ENCODE measurements at places on chromosomes 7 and 10. TPM values are rescaled to one million over a fixed set of nuclear protein-coding genes. Genes with fewer than 3 reads are reported as not detected.

GRCh38 chr10:25493122-25493893 is 318.5 kb downstream of the GPR158 start:
- DNase-seq, result peak; percentile 82

- DNase-seq, result no peak
Observed at GRCh38 chr10:59133841-59134593, 42.4 kb upstream of the PHYHIPL start.

- peak; percentile 96 for DNase-seq
Observed at GRCh38 chr7:66844552-66845378, 76.3 kb upstream of the TMEM248 start.

DNA sequence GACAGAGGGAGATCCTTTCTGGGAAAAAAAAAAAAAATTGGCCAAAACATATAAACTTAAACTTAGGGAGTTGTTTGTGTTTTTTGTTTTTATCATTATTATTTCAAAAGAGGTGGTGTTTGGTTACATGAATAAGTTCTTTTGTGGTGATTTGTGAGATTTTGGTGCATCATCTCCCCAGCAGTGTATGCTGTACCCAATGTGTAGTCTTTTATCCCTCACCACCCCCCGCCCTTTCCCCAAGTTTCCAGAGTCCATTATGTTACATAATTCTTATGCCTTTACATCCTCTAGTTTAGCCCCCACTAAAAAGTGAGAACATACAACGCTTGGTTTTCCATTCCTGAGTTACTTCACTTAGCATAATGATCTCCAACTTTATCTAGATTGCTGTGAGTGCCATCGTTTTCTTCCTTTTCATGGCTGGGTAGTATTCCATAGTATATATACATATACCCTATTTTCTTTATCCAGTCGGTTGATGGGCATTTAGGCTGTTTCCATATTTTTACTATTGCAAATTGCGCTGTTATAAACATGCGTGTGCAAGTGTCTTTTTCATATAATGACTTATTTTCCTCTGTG is 148.1 kb upstream of the ZNF92 start:
- no peak for DNase-seq

DNA sequence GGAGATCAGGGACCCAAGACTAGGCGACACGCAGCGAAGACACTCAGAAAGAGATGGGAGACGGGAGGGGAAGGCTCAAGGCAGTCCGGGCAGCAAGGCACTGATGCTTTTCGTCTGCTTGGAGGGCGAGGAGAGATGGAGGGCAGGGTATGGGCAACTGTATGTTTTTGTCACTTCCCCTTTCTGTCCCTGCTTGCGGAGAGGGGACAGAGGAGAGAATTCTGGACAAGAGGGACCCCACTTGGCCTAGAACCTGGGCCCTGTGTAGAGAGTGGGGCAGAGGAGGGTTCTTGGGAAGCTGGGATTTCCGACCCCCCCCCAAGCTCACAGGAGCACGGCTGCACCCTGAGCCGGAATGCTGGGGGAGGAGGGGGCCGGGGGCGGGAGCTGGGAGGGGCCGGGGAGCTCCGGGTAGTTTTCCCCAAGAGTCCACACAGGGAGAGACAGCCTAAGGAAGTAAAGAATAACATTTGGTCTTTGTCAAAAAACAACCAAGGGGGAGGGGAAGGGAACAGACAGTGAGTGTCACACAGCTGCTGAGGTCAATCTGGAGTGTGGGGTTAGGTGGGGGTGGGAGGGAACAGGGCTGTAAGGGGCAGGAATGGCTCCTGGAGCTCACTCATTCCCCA is 1.8 kb downstream of the LRCH4 start:
- DNase-seq, result no peak

- DNase-seq, result no peak
Observed at GRCh38 chr10:79044036-79044632, 24.6 kb upstream of the ZMIZ1 start.

- peak; percentile 83 for DNase-seq
Observed at GRCh38 chr7:44735403-44736165, 13.1 kb upstream of the ZMIZ2 start.

Gene ERLIN1
- 41.8 TPM for total RNA-seq

Gene FAM25A
- total RNA-seq, result not detected

DNA sequence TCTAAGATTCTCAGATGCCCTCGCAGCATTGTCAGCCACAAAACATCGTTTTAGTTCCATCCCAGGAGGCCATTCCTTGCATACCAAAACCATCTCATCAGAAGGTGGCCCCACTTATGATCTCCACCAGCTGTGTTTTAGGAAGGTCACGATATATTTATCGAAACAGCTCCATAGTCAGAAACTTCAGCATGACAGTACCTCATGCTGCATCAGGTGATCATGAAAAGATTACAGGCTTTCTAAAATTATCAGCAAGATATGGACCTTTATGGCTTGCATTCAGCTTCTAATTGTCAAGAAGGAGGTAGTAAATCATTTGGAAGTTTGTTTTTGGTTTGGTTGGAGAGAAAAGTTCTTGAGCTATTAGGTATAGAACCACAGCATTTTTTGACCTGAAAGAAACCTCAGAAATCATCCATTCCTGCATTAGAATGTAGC is 20.0 kb downstream of the JAZF1 start:
- no peak for DNase-seq

DNA sequence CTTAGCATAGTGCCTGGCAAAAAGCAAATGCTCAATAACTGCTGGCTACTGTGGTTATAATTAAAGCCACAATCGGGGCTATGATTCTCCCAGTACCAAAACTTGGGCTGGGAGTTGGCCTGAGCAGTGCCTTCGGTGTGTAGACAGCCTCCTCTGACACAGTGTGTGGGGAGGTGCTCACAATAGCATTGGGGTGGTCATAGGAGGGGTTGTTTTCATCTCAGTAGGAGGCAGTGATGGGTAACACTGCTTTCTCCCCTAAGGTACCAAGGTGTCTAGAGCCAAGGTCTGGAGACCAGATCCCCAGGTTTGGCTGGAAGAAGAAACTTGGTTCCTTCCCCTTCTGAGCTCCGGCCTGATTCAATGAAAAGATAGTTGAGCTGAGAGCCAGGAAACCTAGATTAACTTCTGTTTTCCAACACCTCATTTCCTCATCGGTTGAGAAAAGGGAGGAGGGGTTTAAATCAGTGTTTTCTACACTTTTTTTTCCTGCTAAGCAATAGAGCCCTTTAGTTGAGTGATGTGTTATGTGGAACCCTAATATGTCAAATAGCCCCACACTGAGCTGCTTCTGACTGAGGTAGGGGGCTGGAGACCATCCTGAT is 68.2 kb downstream of the LRMDA start:
- DNase-seq, result no peak

- DNase-seq, result no peak
Observed at GRCh38 chr7:101953248-101953819, 135.9 kb downstream of the CUX1 start.

Gene ITGB8
- 3.6 TPM for total RNA-seq

DNA sequence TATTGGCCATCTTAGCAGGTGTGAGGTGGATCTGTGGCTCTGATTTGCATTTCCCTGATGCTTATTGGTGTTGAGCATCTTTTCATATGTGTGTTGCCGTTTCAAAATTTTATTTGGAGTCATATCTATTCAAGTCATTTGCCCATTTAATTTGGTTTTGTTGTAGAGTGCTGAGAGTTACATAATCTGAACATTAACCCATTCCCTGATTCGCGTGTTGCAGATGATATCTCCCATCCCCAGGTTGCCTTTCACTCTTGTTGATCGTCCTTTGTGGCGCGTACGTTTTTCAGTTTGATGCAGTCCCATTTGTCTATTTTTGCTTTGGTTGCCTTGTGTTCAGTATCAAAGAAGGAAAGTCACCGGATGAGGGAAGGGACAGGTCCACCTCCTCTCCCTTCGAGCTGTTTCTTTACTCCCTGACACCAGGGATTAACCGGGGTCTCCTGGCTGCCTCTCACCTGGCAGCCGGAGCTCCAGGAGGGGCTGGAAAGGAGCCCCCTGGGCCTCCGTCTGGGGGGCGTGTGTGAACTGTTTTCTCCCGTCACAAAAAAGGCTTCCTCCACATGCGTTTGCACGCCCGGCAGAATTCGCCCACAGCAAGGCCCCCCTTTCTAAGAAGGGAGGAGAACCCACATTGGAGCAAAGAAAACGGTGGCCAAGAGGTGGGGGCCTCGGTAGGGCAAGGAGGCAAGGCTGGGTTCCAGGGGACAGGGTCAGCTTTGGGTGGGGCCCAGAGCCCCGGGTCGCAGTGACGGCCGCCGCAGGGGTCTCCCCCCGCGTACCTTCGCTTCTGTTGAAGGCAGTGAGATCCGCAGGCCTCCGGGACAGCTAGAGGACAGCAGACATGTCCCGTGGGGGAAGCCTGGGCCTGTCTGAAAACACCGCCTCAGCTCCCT is 8.3 kb downstream of the MNX1 start:
- no peak for DNase-seq

DNA sequence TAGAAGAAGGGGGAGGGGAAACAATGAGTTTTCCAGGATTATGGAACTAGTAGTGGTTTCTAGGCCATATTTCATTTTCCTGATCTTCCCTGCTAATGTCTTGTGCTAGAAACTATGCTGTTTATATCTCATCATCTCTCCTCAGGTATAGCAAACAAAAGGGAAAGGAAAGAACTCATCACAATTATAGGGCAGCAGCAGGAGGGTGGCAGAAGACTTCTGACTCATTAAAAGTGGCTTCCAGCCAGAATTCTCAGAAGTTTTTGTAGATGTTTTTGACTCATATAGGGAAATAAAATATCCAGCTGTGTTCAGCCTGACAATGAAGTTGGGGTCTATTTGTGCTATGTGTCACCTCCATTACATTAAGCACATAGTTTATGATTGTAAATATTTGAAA is 6.5 kb downstream of the AHR start:
- DNase-seq, result peak; percentile 49

DNA sequence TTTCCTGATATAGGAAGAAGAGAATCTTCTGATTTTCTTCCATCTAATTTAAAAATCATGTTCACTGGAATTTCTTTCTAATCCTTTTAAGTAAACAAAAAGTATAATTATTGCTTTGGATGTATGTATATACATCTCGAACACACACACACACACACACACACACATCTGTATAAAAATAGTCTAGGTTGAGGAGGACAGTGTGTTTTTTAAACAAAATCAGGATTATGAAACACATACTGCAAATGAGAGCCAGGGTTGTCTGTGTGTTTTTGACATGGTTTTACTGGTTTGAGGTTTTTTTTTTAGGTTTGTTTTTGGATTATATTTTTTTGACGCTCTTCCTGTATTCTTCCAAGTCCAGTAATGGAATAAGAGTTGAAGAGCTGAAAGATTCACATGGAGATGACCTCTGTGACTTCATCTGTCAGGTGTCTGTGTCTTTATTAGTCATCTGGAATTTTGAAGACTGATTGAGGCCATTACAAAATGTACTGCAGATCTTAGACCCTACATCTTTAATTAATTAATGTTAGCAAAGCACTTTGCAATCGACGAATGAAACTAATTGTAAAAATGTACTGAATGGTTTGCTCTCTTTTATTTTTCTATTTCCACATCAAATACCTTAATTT is 237.1 kb downstream of the SUGCT start:
- DNase-seq, result no peak

- DNase-seq, result no peak
Observed at GRCh38 chr7:124570558-124570957, 195.0 kb downstream of the GPR37 start.

Gene C10orf90
- not detected for total RNA-seq

Gene HOXA13
- 2.5 TPM for total RNA-seq

GRCh38 chr10:33781606-33782395 is 447.3 kb upstream of the NRP1 start:
- DNase-seq, result no peak

DNA sequence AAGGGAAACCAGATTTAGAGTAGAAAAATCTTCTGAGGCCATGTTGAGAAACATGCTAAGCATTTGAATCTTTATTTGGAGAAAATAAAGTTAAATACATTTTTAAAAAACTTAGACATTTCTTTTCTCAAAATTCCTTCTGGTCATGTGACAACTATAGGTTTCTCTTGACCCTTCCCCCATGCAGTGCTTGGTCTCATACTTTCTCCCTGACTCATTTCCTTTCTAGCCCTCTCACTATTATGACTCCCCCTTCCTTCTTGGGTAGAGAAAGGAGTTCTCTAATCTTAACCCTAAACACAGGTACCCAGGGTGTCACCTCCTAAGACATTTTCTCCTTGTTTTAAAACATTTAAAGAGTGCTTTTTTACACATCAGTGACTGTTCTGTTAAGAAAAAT is 179.5 kb upstream of the TMEM106B start:
- no peak for DNase-seq

Gene EIF4EBP2
- total RNA-seq, result 30.3 TPM

Gene CCDC146
- not detected for total RNA-seq

Measured in SJSA1 (cell line).